ENCODE measurements at places on chromosomes 4 and X. TPM values are rescaled to one million over a fixed set of nuclear protein-coding genes. Genes with fewer than 3 reads are reported as not detected.

GRCh38 chr4:36432586-36432985, 151.2 kb downstream of the DTHD1 start:
- DNase-seq, result no peak
- no peaks in the 10 kb centered on the region for H3K27me3 ChIP-seq
- H3K27ac ChIP-seq, result no peak overlapping the region
- no peaks in the 10 kb centered on the region for H3K36me3 ChIP-seq

DNA sequence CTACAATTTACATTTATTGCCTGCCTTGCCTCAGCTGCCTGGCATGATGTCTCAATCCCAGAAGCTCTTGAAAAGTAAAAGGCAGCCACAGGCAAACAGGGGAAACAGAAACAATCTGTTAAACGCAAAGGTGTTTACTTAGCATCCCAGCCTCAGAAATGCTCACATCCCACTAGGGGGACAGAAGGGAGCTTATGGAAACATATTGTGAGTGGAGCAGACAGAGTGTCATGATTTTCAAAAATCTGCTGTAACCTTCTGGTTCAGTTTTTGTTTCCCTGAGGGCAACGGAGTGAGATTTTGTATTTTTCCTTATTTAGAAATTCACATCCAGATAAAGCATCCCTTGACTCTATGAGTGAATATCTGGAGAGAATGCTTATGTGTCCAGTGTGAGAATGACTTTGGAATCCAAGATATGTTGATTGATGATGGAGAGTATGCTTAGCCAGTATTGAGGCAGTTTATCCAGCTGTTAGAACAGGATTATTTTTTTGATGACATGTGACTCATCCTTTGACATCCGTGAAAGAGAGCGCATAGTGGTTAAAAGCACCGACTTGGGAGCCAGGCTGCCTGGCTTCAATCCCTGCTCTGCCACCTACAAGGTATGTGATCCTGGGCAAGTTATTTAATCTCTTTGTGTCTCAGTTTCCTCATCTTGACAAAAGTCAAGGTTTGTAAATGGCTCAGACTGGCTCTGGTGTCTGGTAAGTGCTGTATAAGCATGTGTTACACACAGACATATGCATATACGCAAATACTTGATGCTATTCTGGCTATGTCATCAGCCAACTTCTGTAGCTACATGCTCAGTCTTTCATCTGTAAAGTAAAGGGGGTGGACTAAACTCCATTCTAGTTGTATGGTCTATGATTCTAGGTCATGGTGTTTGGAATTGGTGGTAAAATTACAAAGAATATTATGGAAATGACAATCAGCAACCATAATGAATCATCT, 381.2 kb downstream of the RAPGEF2 start:
- peaks cover 3% of the 10 kb centered on the region for H3K4me1 ChIP-seq
- H3K36me3 ChIP-seq, result no peaks in the 10 kb centered on the region
- no peak overlapping the region for H3K4me3 ChIP-seq
- no peak overlapping the region for H3K27ac ChIP-seq
- peaks cover 11% of the 10 kb centered on the region for H3K27me3 ChIP-seq
- DNase-seq, result no peak

- no peaks in the 10 kb centered on the region for H3K4me1 ChIP-seq
- no peaks in the 10 kb centered on the region for H3K27me3 ChIP-seq
- no peak overlapping the region for H3K27ac ChIP-seq
- no peak overlapping the region for H3K4me3 ChIP-seq
These were observed 75.7 kb downstream of the CPEB2 start for GRCh38 chr4:15077969-15078368.

DNA sequence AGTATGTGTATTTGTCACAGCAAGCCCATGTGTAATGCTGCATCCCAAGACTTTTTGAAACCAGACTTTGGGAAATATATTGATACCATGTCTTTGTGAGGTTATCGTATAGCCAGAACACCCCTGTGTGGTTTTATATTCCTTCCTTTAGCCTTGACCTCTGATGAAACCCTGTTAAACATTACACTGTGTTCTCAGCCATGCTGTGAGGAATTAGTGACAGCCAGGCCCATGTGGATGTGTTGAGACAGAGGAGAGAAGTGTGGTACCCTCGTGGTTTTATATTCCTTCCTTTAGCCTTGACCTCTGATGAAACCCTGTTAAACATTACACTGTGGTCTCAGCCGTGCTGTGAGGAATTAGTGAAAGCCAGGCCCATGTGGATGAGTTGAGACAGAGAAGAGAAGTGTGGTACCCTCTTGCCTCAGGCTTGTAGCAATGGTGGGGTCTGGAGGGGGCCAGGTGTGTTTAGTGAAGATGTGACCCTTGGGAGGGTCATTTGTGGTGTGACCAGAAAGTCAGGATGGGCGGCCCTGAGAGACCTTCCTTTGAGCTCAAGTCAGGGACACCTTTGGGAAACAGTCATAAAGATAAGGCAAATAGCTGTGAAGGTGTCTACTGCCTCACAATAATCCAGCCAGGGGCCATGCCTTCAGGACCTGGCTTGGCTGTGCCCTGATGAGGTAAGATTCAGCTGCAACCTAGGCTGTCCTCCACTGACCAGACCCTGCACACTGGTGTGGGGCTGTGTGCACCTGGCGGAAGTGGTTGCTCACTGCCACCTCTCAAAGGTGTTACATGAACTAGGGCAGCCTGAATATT, 110.0 kb downstream of the IRF2 start:
- peaks cover 21% of the 10 kb centered on the region for H3K4me1 ChIP-seq
- H3K27me3 ChIP-seq, result no peaks in the 10 kb centered on the region

GRCh38 chrX:78168065-78168464, 28.6 kb upstream of the TAF9B start:
- no peak overlapping the region for H3K4me3 ChIP-seq
- no peak for DNase-seq
- no peaks in the 10 kb centered on the region for H3K27me3 ChIP-seq
- no peaks in the 10 kb centered on the region for H3K36me3 ChIP-seq
- no peaks in the 10 kb centered on the region for H3K4me1 ChIP-seq

GRCh38 chrX:67523932-67524331, 19.9 kb upstream of the AR start:
- no peak overlapping the region for H3K27ac ChIP-seq
- no peaks in the 10 kb centered on the region for H3K36me3 ChIP-seq
- H3K27me3 ChIP-seq, result no peaks in the 10 kb centered on the region

GRCh38 chrX:42976746-42977366, 198.9 kb upstream of the PPP1R2C start:
- no peaks in the 10 kb centered on the region for H3K4me1 ChIP-seq
- H3K36me3 ChIP-seq, result no peaks in the 10 kb centered on the region
- no peak overlapping the region for H3K27ac ChIP-seq
- H3K27me3 ChIP-seq, result no peaks in the 10 kb centered on the region
- no peak overlapping the region for H3K4me3 ChIP-seq

GRCh38 chrX:105179644-105180043, 40.9 kb downstream of the TEX13A start:
- DNase-seq, result no peak
- H3K4me1 ChIP-seq, result no peaks in the 10 kb centered on the region
- no peaks in the 10 kb centered on the region for H3K27me3 ChIP-seq
- no peaks in the 10 kb centered on the region for H3K36me3 ChIP-seq
- no peak overlapping the region for H3K27ac ChIP-seq

GRCh38 chr4:165744370-165744769, 128.7 kb upstream of the TLL1 start:
- H3K4me3 ChIP-seq, result no peak overlapping the region
- H3K27ac ChIP-seq, result no peak overlapping the region
- H3K27me3 ChIP-seq, result no peaks in the 10 kb centered on the region
- DNase-seq, result no peak

DNA sequence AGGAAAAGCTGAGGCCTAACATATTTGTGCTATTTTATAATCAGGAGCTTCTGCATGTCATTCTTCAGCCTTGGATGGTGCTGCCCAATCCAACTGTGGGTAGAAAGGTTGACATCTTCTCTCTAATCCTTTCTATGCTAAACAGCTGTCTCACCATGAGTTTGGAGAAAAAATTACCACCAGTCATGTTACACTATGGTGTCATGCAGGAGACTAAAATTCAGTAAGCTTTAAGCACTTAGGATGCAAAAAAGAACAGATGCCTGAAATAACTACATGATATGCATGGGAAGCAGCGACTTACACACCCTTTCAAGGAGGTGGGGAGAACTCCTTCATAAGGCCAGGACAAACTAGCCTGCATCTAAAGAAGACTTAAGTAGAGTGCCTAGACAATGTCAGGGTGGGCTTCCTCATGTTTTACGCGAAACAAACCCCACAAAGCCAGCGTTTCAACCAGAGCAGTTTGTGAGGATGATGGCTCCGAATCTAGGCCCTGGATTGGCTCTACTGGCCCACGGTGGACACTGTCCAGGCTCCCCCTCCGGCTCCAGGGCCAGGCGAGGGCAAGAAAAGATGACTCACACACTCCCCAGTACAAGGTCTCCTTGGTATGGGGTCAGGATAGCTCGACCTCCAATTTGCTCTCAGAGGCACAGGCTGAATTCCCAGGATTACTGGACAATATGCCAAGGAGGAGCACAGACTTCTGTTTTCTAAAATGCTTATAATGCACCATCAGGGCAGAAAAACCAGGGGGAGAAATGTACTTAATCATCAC, 45.1 kb downstream of the STX18 start:
- H3K36me3 ChIP-seq, result no peaks in the 10 kb centered on the region
- peaks cover 10% of the 10 kb centered on the region for H3K4me1 ChIP-seq
- DNase-seq, result no peak
- no peak overlapping the region for H3K4me3 ChIP-seq

DNA sequence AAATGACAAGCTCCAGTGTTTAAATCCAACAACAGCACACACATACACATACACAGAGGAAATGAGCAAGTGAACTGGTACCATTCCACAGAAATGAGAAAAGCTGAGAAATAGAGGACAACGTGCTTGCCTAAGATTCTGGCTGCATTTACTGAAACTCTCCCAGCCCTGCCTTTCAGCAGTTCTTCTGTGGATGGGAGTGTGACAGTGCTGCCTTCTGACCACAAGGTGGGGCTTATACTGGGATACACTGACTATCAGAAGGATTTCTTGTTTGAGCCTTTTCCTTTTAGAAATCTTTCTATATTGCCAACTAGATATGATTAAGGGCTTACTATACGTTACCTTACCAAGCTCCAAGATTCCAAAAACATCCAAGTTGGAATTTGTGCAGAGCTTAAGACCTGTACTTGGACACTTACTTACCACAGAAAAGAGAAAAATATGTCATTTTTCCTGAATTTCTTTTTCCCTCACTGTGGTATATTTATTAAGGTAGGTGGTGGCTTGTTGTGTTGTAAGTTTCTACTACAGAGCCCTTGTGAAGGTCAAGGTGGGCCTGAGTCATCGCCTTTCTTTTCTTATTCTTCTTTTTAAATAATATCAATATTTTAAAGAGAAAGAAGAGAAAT, 10.7 kb upstream of the CXCL8 start:
- H3K27ac ChIP-seq, result no peak overlapping the region
- peak; percentile 76 for DNase-seq
- no peaks in the 10 kb centered on the region for H3K27me3 ChIP-seq
- H3K4me3 ChIP-seq, result no peak overlapping the region
- H3K36me3 ChIP-seq, result no peaks in the 10 kb centered on the region
- H3K4me1 ChIP-seq, result peaks cover 16% of the 10 kb centered on the region

DNA sequence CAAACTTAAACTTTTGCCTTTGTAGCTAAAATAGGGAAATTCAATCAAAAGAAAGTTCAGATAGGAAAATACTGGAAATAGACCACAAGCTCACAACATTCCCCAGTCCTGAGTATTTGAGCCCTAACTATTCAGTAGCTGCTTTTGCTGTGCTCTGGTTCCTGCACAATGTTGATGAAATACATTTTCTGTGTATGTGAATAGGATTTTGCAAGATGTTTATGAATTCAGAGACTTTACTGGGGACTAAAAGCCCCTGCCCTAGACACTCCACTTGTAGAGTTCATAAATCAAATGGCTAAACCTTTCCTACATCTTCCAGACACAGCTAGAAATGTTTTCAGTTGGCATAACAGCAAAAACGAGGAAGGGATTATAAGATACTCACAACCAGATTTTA, 105.9 kb downstream of the FBXO8 start:
- no peak for DNase-seq
- no peak overlapping the region for H3K27ac ChIP-seq
- peaks cover 7% of the 10 kb centered on the region for H3K27me3 ChIP-seq
- H3K4me1 ChIP-seq, result no peaks in the 10 kb centered on the region

- no peaks in the 10 kb centered on the region for H3K27me3 ChIP-seq
- H3K36me3 ChIP-seq, result no peaks in the 10 kb centered on the region
- no peak for DNase-seq
- no peaks in the 10 kb centered on the region for H3K4me1 ChIP-seq
- H3K4me3 ChIP-seq, result no peak overlapping the region
- H3K27ac ChIP-seq, result no peak overlapping the region
These were observed 747.6 kb downstream of the PCDH7 start for GRCh38 chr4:31467781-31468180.

GRCh38 chr4:6992728-6993677, 50.2 kb upstream of the TADA2B start:
- H3K36me3 ChIP-seq, result peaks cover 35% of the 10 kb centered on the region
- DNase-seq, result no peak
- no peaks in the 10 kb centered on the region for H3K27me3 ChIP-seq
- peak overlapping the region; percentile 82 for H3K27ac ChIP-seq
- H3K4me1 ChIP-seq, result peaks cover 50% of the 10 kb centered on the region
- H3K4me3 ChIP-seq, result no peak overlapping the region

- no peak for DNase-seq
- H3K36me3 ChIP-seq, result no peaks in the 10 kb centered on the region
- H3K27ac ChIP-seq, result no peak overlapping the region
- no peaks in the 10 kb centered on the region for H3K4me1 ChIP-seq
- H3K4me3 ChIP-seq, result no peak overlapping the region
- peaks cover 26% of the 10 kb centered on the region for H3K27me3 ChIP-seq
These were observed 51.8 kb upstream of the C4orf50 start for GRCh38 chr4:6069845-6070709.

DNA sequence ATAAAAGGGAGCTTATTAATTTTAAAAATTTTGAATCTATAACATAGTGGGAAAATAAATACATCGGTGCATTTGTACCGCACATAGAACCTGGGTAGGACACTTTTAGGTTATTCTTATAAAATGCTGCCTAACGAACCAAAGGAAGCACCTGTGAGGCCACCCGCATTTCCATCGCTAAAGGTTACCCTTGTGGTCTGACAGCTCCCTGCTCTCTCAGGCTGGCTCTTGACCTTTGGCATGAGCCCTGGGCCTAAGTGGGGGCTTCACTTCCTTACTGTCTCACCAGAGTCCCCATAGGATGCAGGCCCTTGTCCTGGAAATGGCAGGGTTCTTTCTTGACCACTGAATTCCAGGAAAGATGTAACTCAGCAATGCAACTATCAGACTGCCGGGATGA, 46.0 kb downstream of the HADH start:
- no peaks in the 10 kb centered on the region for H3K4me1 ChIP-seq
- no peak overlapping the region for H3K4me3 ChIP-seq
- DNase-seq, result no peak
- H3K27me3 ChIP-seq, result no peaks in the 10 kb centered on the region
- no peak overlapping the region for H3K27ac ChIP-seq

Gene SYN1
- total RNA-seq, result 2.2 TPM

Gene SCML1
- 8.8 TPM for total RNA-seq

Gene FAM53A
- total RNA-seq, result 2.2 TPM

Gene MPC1L
- not detected for total RNA-seq

Gene IQCM
- total RNA-seq, result not detected

Gene USP17L13
- not detected for total RNA-seq

Gene CFI
- total RNA-seq, result not detected

Gene ZFP92
- total RNA-seq, result 0.30 TPM

Measured in suprapubic skin (tissue), 4 donors.